ENCODE measurements at places on chromosomes 7 and 10.

DNA sequence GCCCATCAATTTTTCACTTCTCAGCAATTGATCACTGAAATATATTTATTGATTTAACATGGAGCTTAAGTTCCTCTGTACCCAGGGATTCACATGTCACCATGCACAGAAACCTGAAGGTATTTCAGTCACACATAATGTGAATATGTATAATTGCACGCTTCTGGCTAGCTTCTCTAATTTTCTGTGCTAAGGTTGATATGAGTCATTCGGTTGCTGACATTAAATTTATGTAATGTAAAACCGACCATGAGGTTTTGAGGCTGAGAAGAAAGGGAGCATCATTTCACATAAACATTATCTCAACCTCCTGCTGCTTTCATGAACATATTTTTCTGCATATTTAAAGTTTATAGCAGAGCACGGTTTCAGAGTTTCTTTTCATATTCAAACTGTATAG lies 381.0 kb upstream of the TPK1 start:
- DNase-seq, result no peak

- DNase-seq, result peak; percentile 93
Measured at GRCh38 chr7:18013936-18014335, 13.7 kb downstream of the PRPS1L1 start.

DNA sequence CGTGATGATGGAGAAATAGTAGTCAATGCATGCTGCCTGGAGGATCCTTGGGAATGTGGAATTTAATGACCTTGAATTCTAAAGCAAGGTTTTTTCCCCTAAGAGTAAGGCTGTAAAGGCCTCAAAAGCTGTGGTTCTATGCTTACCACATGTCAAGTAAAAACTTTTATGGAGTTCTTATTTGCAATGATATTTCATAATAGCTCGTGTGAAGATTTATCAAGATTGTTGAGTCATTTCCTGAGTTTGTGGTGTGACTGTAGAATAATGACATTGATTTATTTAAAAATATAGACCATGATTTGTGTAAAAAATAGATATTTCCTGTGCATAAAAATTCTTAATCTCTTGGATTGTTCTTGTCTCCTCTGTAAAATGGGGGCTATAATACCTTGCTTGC lies 67.5 kb upstream of the SORCS1 start:
- no peak for DNase-seq

GRCh38 chr10:84193846-84194423 lies 402 bp upstream of the CDHR1 start:
- DNase-seq, result no peak

GRCh38 chr10:113093188-113094113 lies 143.4 kb downstream of the TCF7L2 start:
- peak; percentile 62 for DNase-seq

DNA sequence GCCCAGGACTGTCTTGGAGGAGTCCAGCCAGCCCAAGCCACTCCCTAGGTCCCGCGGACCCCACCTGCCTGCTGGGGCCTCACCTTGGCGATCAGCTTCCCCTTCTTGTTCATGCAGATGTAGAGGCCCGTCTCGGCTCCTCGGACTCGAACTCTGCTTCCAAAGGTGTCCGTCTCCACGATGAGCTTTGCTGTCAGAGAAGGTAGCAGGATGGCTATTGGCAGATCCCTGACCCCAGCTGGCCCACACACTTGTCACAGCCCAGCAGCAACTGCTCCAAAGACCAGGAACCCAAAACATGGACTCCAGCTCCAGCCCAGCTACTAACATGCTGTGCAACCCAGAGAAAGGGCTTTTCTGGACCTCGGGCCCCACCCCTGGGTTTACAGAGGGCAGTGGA lies 4.5 kb downstream of the FGF8 start:
- no peak for DNase-seq

- peak; percentile 93 for DNase-seq
Measured at GRCh38 chr7:108002726-108003598, at the start of gene LAMB1. Gene LAMB1 (minus strand): TSS chr7:108003161. CDS start chr7:108002885, 276 bp downstream.

DNA sequence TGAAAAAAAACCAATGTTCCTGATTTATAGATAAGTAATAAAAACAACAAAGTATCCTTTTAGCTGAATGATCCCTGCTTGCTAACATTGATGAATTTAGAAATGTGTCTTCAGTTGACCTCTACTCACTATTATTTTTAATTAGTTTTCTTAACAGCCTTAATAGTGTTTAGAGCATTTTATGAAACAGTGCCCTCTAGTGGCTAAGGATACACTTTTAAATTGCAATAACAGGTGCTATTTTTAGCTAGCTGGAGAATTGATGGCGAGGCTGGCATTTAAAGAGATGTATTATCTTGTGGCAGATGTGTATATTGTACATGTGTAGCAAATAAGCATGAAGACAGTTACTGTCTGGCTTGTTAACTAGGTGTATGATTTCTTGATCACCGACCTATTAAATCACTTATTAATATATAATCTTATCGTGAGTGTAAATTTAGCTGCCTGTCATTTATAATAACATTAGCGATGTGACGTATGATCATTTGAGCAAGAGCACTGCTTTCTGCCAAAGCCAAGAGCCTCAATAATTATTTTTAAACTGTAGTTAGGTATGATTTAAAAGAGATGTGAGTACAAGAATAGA lies 451.9 kb downstream of the DPP6 start:
- DNase-seq, result peak; percentile 66

DNA sequence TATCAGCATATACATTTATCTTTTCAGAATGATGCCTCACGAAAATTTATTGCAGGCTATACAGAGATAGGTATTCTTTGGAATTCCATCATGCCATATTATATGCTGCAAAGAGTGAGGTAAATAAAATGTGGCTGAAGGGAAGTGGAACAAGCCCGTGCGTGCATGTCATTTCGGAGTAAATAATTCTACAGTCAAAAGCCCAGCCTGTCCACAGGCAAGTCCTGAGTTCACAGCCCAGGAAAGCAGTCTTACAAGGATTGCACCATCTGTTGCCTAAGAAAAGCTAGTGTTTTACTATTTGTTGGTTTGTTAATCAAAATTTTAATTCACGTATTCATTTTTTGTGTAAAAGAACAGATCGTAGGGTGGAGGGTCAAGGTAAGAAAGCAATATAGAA lies 292.4 kb upstream of the AKR1E2 start:
- DNase-seq, result no peak

GRCh38 chr7:74453322-74454011 lies at the start of gene GTF2IRD1:
Gene GTF2IRD1 (plus strand): TSS chr7:74453906. CDS start chr7:74508081, 54,175 bp downstream.
- peak; percentile 79 for DNase-seq

- DNase-seq, result no peak
Measured at GRCh38 chr7:29763266-29763665, 43.0 kb upstream of the WIPF3 start.

DNA sequence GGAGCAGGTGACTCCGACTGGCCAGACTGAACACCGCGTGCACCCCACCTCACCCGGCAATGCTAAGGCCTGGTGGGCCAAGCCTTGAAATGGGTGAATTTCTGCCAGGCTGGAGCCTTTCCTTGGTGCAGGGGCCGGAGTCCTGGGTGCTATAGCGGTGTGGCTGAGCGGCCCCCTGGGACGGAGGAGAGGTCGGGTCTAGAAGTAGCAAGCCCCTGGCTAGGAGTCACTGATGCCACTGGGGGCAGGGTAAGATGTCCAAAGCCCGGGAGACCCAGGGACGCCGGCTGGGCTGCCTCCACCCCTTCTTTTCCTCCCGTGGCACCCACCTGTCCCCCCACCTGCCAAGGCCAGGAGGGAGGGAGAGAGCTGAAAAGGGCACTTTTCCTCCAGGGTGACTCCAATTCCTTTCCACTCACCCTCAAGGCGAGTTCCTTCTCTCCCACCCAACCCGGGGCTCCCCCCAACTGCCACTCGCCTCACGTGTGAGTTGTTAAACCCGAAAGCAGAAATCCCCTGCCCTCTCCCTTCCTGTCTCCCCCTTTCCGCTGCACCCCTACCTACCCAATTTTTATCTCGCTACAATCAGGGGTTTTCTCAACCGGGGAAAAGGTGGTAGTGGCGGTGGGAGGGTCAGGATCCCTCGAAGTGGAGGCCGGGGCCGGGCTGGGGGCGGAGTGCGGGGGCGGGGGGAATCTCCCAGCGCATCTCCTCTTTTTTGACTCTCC lies 6.0 kb upstream of the GATA3 start:
- DNase-seq, result no peak

DNA sequence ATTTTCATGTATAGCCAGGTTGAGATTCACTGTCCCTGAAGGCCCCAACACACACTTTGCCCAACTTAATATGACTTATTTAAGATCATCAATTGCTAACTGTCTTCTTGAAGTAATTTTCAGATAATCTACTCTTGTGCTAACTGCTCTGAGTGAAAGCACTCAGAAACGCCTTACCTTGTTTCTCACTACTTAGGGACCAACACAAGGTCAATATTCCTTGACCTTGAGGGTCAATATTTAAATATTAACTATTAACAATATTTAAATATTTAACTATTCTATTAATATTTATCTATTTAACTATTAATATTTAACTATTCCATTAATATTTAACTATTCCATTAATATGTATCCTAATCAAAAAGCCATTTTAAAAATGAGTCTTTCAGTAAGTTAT lies 26.0 kb upstream of the HNRNPH3 start:
- no peak for DNase-seq

DNA sequence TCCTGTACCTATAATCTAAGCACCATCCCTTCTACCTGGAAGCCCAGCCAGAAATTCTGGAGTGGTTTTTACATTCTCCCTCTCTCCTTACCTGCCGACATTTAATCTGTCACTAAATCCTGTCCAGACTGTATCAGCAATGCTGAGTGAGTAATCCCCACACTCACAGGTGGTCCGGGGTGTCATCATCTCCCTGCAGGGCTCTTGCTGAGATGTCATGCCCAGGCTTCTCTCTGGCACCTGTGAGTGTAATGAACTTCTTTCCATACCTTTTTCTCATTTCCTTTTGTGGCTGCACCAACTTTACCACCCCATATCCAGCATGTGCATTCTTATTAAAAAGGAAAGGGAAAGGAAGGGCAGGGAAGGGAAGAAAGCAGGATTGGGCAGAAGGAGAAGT lies 355.2 kb downstream of the CCSER2 start:
- DNase-seq, result no peak

DNA sequence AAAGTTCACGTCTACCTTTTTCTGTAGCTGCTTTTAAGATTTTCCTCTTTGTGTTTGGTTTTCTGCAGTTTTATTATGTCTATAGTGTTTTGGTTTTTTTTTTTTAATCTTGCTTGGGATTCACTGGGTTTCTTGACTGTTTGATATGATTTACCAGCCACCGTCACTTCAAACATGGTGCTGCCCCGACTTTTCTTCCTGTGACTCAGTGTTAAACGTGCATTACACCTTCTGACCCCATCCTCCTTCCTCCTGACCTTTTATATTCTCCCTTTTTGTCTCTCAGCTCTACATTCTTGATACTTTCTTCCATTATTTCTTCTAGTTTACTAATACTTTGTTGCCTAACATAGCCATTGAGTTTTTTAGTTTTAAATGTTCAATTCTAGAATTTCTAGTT lies 61.5 kb downstream of the GNA12 start:
- DNase-seq, result no peak

DNA sequence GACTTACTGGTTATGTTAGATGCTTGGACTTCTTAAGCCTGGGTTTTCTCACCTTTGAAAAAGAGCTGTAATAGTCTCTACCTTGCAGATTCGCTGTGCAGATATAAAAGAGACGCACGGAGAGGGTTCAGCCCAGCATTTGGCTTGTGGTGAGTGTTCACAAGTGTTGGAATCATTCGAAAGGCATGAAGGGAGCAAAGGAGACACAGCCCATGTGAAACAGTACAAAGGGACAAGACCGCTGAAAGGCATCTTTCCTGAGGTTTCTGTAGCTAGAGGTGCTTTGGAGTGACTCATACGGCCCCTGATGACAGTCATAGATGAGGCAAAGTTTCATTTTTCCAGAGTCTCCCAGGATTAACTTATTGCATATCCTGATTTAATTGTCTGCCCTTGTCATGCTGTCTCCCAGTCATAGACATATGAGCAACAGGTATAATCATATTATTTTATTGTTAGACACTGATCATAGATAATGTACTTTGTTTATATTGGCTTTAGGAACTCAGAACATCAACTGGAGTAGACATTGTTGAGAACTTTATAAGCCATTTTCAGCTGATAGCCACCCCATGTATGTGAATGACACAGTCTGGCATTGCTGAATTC lies 171.1 kb downstream of the ADRA2A start:
- no peak for DNase-seq

DNA sequence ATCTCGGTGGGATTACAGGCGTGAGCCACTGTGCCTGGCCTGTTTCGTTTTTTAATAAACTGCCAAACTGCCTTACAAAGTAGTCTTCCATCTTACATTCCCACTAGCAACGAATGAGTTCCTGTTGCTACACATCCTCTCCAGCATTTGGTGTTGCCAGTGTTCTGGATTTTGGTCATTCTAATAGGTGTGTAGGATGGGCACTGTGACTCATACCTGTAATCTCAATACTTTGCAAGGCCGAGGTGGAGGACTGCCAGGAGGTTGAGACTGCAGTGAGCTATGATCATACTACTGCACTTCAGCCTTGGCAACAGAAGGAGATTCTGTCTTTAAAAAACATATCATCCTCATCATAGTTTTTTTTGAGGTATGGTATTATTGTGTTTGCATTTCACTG lies 21.4 kb upstream of the RSBN1L start:
- no peak for DNase-seq

GRCh38 chr7:111835066-111835465 lies 272.8 kb upstream of the IMMP2L start:
- no peak for DNase-seq

DNA sequence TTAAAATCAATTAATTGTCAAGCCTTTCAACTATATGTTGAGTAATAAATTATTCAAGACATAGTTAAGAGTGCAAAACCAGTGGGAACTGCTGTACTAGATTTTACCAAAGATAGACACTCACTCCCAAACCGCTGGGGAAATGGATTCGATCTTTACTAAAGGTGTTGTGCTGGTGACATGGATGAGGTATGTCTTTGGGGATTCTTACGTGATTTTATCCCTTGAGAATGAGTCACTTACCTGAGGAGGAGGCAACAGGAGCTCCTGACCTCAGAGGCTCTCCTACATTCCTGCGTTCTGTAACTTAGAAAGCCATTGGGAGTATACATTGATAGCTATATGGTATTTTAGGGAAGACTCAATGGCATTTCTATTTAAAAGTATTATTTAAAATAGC lies 165.5 kb downstream of the PKD1L1 start:
- no peak for DNase-seq

DNA sequence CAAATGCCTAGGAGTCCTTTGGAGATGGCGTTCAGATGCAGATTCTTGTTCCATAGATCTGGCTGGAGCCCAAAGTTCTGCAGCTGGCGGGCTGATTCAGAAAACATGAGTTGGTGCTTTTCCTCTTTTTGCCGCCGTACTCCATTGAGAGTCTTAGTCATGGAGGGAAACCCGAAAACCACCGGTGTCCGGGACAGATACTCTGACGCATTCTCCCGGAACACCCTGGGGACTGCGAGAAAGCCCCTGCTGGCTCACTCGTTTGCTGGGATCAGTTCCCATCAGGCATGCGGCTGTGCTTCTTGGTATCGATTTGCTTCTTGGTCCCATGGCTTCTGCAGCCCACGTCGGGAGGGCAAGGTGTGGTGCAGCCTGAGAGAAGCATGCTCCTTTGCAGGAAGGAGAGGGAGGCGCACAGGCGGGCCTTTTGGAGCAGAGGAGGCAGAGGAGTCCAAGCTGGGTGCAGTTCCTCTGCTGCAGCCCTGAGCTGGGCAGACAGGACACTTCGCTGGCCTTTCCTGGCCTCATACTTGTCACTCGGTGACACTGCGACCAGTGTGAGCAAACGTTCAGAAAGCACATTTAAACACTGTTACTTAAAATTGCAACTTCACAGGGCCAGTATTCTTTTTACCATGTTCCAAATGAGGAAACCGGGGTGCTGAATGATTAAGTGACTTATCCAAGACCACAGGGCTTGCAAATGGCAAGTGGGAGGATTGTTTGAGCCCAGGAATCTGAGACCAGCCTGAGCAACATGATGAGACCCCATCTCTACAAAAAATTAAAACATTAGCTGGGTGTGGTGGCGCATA lies 30.6 kb upstream of the PFKFB3 start:
- DNase-seq, result no peak
